ENCODE measurements at places on chromosomes 3 and 15.

DNA sequence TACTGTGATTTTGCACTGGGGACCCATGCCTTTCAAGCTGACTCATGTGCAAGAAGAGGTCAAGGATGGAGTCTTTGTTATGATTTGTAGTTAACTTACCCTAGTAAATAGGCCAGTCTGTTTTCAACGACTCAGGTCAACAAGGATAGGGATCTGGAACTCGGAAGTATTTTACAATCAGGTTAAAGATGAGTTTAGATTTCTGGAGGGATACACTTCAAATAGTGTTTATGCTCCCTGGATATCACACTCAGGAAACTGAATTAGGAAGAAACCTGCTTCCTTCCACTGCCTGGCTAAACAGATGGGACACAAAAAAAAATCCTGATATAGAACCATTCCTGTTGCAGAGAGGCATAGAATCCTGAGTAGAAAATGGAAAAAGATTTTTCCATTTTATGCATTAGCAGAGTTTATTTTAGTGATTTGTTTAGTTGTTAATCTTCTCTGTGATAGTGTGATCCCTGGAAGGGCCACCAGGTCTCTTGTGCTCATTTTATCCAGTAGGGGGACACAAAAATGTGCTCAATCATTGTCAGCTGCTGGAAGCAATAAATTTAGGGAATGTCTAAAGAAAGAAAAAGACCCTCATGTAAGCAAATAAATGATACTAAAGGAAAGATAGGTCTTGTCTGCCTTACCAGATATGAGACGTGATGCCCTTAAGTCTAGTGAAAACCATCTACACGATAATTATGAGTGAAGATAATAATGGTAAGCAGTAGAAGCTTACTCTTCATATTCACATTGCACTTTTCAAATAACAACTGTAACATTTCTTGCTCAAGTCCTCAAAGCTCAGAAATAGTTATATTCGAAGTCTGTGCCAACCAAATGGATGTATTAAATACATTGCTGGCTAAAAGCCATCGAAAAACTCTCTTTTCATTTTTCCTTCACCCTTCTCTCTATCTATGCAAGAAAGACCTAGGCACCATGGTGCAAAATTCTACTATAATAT, 452.1 kb upstream of the KCNMB2 start:
- DNase-seq = no peak

- no peak for DNase-seq
These were observed 35.4 kb downstream of the BCL2L10 start for GRCh38 chr15:52076889-52077781.

DNA sequence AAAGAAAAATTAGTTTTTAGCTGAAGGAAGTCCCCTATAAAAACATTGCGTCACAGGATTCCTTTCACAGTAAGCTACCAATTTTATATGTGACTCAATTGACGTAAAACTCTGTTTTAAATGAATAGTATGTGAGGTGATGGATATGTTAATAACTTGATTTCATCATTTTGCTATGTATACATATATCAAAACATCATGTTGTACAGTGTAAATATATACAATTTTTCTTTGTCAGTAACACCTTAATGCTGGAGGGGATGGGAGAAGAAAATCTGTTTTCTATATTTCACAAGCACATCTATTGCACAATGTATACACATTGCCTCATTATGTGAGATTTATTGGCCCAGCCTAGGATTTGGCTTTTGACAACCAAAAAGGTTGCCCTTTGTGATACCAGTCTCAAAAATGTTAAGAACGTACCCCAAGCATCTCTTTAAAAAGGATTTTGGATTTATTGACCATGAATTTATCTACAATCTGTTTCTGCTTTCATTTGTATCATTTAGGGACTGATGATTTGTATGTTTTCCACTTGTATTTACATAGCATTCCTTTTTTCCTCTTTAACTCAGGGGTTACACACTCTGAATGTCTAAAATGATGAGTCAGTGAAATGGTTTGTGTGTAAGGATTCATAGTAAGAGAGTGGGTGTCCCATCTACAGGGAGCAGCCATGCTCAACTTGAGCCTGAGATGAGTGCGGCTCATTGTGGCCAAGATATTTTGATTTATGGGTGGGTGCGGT, 62.6 kb downstream of the CRTC3 start:
- no peak for DNase-seq

DNA sequence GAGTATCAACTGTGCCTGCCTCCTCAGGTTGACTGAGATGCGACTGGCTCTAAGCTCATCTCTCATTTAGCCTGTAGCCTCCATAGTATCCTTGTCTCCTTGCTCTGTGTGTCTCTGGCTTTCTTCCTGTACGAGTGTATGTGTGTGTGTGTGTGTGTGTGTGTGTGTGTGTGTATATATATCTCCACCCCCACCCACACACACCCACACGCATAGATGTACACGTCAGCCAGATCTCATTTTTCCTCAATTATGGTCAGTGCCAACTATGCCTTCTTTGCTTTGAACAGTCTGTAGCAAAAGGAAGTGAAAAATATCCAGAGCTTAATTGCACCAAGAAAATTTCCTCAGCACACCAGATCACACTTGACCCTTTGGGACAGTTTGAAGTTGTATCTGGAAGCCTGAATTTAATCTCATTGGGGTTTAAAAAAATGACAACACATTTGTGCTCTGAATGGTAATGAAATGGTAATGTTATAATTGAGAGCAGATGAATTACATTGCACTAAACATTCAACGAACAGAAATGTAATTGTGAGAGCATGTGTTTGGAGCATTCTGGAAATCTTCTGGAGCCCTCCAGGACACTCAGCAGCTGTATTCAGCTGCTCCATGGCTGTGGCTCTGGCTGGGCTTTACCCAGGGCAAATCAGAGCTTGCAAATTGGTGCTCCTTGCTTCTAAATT, 63.6 kb downstream of the RYR3 start:
- DNase-seq = no peak

- DNase-seq = no peak
These were observed 156.4 kb upstream of the AZI2 start for GRCh38 chr3:28504976-28505375.

DNA sequence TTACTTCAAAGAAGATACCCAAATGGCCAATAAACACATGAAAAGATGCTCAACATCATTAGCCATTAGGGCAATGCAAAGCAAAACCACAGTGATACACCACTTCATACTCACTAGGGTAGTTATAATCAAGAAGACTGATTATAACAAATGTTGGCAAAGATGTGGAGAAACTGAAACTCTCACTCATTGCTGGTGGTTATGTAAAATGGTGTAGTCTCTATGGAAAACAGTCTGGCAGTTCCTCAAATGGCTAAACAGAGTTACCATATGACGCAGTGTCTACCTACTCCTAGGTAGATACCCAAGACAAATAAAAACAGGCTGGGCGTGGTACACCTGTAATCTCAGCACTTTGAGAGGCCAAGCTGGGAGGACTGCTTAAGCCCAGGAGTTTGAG, 3.5 kb upstream of the ZFAND6 start:
- no peak for DNase-seq

DNA sequence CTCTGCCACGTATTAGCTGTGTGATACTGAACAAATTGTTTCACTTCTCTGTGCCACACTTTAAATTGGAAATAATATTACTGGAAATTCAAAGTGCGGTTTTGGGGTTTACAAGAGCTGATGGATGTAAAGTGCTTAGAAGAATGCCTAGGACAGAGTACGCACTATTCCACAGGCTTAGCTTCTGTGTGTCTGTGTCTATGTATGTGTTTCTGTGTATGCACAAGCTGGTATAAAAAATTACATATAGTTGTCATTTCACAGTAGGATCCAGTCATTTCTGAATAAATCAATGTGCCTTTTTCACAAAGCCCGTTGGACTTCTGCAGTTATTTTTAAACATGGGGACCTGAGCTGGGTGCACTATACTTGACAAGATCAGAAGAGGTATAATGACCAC, 370.4 kb downstream of the TUSC7 start:
- DNase-seq = no peak

DNA sequence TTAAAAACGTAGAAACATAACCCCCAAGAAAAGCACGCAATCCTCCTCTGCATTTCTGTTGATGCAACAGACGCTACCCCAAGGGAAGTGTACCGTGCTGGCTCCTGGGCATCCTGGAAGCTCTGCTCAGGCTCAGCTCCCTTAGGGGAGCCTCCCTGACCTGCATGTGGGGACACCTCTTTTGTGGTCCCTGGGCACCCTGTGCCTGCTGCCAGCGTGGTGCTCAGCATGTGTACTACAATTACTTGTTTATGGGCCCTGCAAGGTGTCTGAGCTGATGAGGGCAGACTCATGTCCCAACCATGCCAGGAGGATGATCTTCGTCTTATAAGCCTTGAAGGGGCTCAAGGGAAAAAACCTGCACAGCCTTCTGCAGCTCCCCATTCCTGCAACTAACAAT, 18.3 kb downstream of the EHD4 start:
- DNase-seq = no peak

GRCh38 chr15:80989081-80989517, 520 bp downstream of the MESD start:
- DNase-seq = no peak

GRCh38 chr15:43954181-43954621, 127.4 kb downstream of the WDR76 start:
- no peak for DNase-seq

DNA sequence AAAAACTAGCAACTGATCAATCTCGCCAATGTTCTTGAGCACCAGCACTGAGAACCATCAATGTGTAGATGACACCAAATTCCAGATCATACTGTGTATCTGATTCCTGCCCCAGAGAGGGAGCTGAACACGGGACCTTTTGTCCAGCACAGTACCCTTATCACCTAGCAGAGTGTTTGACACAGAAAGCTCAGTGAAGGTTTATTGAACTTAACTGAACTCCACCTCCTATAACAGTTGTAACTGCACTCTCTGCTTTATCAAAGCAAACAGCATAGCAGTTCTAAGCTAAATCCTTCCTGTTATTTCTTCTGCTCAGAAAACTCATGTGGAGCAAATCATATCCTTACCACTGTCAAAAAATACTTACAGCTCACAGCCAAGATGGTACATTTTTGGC, 183.4 kb upstream of the SLCO3A1 start:
- no peak for DNase-seq

DNA sequence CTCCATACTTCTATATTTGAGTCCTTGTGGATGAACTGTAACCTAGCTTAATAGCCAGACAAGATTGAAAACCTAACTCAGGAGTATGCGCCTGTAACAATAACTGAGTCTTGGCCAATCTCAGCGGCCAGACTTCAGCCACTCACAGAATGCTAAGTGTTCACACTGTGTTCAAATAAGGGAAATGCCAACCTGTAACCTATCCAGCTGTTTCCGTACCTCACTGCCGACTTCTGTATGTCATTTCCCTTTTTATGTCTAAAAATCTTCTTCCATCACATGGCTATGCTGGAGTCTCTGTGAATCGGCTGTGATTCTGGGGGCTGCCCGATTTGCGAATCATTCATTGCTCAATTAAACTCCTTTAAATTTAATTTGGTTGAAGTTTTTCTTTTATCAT, 169.2 kb downstream of the NFKBIZ start:
- no peak for DNase-seq

GRCh38 chr3:107269136-107269535, 108.1 kb upstream of the CCDC54 start:
- no peak for DNase-seq

GRCh38 chr3:156424758-156425157, 130.2 kb downstream of the SSR3 start:
- no peak for DNase-seq

DNA sequence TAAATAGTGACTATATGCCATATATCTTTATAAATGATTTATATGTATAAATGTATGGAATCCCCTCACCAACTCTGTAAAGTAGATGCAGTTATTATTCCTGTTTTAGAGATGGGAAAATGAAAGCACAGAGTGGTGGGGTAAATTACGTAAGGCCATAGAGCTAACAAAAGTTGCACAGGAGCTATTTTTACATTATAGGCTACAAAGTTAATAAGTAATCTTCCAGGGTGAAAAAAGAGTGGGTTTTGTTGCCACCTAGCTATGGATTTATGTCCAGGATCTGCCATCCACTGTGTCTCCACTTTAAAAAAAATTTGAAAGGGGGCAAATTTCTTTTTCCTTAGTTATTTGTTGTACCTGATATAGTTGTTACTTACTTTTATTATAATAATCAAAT, 235.7 kb downstream of the MCTP2 start:
- no peak for DNase-seq

- no peak for DNase-seq
These were observed 18.7 kb downstream of the TNFAIP8L3 start for GRCh38 chr15:51075826-51076523.

- DNase-seq = peak; percentile 35
These were observed at the start of gene GPR171 for GRCh38 chr3:151203051-151203420. Gene GPR171 (minus strand): TSS chr3:151203216. CDS start chr3:151199386, 3,830 bp downstream.

- DNase-seq = no peak
These were observed 230.5 kb upstream of the LRTM1 start for GRCh38 chr3:55158345-55158744.

DNA sequence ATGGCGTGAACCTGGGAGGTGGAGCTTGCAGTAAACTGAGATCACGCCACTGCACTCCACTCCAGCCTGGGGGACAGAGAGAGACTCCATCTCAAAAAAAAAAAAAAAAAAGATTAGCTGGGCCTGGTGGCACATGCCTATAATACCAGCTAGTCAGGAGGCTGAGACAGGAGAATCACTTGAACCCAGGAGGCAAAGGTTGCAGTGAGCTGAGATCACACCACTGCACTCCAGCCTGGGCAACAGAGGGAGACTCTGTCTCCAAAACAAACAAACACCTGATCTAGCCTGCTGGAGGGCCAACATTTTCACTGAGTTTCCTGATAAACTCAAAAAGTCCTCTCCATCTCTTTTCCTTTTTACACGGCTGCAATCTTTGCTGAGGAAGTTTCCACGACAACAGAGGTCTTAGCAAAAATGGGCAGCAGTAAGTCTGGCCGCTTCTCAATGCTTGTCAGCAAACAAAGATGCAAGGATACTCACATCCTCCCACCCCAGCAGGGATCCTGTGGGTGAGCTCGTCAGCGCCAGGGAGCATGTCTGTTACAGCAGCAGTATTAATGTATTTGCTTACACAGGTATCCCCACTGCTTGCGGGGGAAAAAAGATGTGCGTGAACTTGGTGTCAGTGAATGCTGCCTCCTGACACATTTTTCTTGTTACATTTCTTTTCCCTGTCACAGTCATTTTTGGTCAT, 21.0 kb upstream of the CCDC174 start:
- DNase-seq = no peak

DNA sequence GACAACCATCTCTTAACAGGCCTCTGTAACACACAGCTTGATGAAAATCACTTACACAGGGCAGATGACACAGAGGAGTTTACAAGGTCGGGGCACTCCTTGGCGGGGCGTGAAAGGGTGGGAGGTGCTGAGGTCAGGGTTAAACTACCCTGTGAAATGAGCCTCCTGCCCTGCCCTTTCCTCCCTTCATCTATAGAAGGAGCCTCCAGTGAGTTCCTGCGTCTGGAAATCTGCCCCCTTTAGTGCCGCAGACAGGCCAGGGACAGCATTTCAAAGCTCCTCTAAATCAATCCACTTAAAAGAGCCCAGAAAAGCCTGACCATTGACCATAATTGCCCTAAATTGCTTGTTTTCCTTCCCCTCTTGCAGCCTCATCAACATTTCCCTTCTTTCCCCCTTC, 1.9 kb downstream of the ROBO1 start:
- no peak for DNase-seq

- DNase-seq = no peak
These were observed 74.2 kb downstream of the HMCES start for GRCh38 chr3:129352650-129353588.

Measured in GM12864 (cell line).